ENCODE measurements at places on chromosomes 16 and 17.

DNA sequence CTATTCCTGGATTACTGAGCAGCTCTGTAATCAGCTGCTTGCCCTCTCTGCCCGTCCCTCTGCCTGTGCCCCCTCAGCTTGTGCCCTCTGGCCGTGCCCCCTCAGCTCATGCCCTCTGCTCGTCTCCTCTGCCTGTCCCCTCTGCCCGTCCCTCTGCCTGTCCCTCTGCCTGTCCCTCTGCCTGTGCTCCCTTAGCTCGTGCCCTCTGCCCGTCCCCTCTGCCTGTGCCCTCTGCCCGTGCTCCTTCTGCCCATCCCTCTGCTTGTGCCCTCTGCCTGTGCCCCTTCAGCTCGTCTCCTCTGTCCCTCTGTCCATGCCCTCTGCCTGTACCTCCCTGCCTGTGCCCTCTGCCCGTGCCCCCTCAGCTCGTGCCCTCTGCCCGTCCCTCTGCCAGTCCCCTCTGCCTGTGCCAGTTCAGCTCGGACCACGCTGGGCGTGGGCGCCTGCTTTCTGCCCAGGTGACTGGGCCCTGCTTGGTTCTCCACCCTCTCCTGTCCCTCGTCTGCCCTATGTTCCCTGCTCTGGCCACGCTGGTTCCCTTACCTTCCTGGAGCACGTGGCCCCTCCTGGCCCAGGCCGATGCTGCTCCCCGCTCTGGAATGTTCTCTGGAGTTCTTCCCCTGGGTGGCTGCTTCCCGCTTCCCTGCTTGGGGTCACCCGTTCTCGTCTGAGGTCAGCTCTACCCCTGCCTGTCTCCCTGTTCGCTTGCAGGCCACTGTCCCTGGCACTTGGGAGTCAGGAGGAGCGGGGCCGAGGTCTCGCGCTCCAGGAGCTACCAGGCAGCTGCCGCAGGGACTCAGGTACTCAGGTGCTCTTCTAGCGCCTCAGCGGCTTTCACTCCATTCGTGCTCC, 63.9 kb downstream of the BANP start:
- no peak overlapping the region for H3K4me3 ChIP-seq
- no peaks in the 10 kb centered on the region for H3K4me1 ChIP-seq
- no peaks in the 10 kb centered on the region for H3K27me3 ChIP-seq
- DNase-seq, result no peak

- no peaks in the 10 kb centered on the region for H3K27me3 ChIP-seq
- DNase-seq, result no peak
- no peak overlapping the region for H3K4me3 ChIP-seq
- peaks cover 3% of the 10 kb centered on the region for H3K4me1 ChIP-seq
Measured at GRCh38 chr17:79077587-79077986, 3.0 kb downstream of the ENGASE start.

DNA sequence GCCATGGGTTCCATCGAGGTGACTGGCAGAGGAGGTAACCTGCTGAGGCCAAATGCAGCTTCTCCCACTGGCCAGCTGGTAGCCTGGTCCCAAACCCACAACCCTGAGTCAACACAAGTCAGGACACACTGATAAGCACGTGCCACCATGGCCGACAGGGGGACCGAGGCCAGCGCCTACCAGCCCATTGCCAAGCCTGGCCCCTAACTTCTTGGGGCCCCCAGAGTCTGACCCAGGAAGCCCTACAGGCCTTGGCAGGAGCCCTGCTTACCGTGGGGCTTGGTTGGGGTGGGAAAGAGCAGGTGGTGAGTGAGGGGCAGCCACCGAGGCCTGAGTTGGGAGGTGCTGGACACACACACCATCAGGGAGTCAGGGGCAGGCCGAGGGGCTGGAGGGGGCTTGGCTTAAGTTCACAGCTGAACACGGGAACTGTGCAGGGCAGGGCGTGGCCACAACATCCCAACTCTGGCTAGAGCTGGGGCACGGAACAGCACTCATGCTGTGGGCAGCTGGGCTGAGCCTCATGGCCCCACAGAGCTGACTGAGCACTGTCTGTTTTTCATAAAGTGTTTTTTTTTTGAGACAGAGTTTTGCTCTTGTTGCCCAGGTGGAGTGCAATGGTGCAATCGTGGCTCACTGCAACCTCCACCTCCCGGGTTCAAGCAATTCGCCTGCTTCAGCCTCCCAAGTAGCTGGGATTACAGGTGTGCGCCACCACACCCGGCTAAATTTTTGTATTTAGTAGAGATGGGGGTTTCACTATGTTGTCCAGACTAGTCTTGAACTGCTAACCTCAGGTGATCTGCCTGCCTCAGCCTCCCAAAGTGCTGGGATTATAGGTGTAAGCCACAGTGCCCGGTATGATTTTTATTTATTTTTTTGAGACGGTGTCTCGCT, 5.5 kb downstream of the MRPL28 start:
- H3K4me1 ChIP-seq, result peaks cover 5% of the 10 kb centered on the region
- H3K27ac ChIP-seq, result no peak overlapping the region
- peaks cover 30% of the 10 kb centered on the region for H3K36me3 ChIP-seq

DNA sequence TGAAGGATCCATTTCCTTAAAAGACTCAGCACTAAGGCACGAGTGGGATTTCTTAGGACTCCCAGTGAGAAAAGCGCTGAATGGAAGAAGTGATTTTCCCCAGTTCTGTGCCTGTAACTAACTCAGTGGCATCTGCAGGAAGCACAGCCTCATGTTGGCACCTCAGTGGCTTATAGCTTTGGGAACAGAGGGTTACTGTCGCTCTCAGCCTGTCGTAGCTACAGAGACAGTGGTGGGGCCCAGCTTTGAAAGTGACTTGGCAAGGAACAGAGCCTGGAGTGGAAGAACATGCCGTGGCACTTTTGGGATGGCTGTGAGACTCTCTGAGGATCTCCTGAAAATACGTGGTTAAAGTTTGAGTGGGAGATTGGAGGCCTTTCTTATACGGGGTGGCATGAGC, 242.4 kb upstream of the MYOCD start:
- H3K27ac ChIP-seq, result no peak overlapping the region
- H3K4me3 ChIP-seq, result no peak overlapping the region
- DNase-seq, result no peak
- no peaks in the 10 kb centered on the region for H3K27me3 ChIP-seq
- no peaks in the 10 kb centered on the region for H3K4me1 ChIP-seq

- no peak overlapping the region for H3K4me3 ChIP-seq
- H3K27ac ChIP-seq, result peak overlapping the region; percentile 38
- DNase-seq, result no peak
- H3K36me3 ChIP-seq, result no peaks in the 10 kb centered on the region
Measured at GRCh38 chr16:66661210-66661560, 35.4 kb downstream of the CMTM4 start.
